ENCODE measurements at places on chromosomes 5 and 9.
A peak's percentile ranks its signal among the peaks of the same experiment; 100 is the strongest.

GRCh38 chr5:156826150-156826549, 23.9 kb upstream of the PPP1R2B start:
- DNase-seq: no peak

- DNase-seq: no peak
Observed at GRCh38 chr5:105430516-105430915, 1867.9 kb upstream of the NUDT12 start.

- no peak for DNase-seq
Observed at GRCh38 chr5:172211676-172212075, 17.7 kb downstream of the EFCAB9 start.

DNA sequence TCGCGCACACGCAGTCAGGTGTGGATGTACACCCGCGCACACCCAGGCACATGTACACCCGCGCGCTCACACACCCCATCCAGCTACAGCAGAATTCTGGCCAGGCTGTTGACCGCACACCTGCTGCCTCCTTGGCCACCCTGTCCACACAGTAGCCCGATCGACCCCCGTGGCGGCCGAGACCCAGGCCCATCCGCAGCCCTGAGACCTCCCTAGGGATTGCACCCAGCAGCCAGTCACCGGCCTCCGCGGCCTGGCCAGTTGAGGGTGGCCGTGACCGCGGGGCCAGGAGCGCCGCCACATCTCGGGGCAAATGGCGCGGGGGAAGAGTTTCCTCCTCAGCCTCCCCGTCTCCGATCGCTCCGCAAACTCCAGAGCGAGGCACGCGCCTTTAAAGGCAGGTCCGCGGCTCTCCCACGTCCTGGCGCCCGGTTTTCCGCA, 774 bp upstream of the ADAMTS16 start:
- no peak for DNase-seq

- no peak for DNase-seq
Observed at GRCh38 chr5:31153521-31153920, 40.0 kb upstream of the CDH6 start.

DNA sequence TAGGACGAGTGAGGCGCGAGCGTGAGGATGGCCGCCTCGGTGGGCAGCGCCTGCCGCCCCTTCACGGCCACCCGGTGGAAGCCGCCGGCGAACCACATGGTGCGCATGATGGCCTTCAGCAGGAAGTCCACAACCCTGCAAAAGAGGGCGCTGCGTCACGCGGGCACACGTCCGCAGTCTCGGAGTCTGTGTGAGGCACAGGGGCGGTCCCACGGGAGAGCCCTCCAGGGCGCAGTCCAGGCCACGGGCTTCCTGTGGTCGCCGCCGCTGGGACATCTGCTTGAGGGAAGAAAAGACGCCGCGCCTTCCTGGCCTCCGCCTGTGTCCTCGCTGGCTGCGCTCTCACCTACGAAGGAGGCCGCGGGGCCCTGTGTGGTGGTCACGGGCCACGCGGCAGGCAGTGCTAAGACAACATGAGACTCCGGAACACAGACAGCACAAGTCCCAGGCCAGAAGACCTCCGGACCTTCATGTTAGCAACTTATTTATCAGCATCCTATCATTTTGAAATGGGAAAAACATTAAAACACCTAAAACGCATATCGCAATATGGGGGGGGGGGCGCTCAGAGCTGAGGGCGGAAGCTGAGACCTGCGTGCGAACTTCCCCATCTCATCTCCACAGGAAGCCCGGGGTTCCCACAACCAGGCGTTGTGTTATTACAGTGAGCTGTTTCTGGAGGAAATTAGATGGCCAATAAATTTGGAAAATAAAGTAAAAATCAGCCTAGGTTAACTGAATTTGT, 28.8 kb downstream of the LPCAT1 start:
- DNase-seq: no peak

- DNase-seq: peak; percentile 21
Observed at GRCh38 chr5:75367401-75367800, 30.4 kb downstream of the HMGCR start.

GRCh38 chr5:133294380-133294779, 242.6 kb downstream of the HSPA4 start:
- DNase-seq: no peak

GRCh38 chr9:88537761-88538091, 2.7 kb downstream of the NXNL2 start:
- peak; percentile 88 for DNase-seq

- DNase-seq: peak; percentile 77
Observed at GRCh38 chr9:132268725-132269352, 85.9 kb downstream of the SETX start.

DNA sequence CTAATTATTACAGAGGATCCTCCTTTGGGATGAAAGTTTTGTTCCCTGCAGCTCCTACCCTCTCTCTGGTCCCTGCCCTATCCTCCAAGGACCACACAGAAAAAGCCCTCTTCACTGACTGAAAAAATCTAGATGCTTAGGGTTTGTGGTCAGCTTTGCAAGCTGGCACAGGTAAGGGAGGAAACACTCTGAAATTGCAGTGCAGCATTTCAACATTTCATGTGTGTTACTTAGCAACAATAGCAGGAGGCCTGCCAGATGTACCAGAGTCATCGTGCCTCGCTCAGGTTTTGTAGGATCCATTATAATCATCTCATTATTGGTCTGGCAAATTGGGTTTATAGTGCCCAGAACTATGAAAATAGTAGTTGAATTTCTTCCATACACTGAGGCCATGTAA, 109.5 kb downstream of the PALM2AKAP2 start:
- DNase-seq: no peak

GRCh38 chr5:8906303-8906967, 639.4 kb downstream of the SEMA5A start:
- DNase-seq: peak; percentile 7

GRCh38 chr5:146825033-146825432, 53.5 kb downstream of the PPP2R2B start:
- no peak for DNase-seq

GRCh38 chr5:176538989-176539384, 1.8 kb upstream of the RNF44 start:
- no peak for DNase-seq

DNA sequence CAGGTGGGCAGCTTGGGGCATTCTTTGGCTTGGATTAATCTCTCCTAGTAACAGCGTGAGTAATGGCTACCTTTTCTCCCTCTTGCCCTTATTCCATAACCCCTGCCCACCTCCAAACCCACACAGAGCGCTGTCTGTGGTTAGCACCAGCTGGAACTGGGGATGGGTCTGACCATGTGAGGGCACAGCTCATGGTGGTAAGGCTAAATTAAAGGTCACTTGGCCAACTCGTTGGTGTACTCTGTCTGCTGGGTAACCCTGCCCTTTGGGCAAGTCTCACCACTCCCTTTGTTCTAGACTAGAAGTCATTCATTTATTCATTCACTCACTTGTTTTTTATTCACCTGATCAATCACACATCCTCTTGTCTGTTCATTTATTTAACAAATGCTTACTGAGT, 27.8 kb downstream of the PPARGC1B start:
- no peak for DNase-seq

GRCh38 chr9:72843520-72844439, 109.1 kb downstream of the ALDH1A1 start:
- DNase-seq: no peak

DNA sequence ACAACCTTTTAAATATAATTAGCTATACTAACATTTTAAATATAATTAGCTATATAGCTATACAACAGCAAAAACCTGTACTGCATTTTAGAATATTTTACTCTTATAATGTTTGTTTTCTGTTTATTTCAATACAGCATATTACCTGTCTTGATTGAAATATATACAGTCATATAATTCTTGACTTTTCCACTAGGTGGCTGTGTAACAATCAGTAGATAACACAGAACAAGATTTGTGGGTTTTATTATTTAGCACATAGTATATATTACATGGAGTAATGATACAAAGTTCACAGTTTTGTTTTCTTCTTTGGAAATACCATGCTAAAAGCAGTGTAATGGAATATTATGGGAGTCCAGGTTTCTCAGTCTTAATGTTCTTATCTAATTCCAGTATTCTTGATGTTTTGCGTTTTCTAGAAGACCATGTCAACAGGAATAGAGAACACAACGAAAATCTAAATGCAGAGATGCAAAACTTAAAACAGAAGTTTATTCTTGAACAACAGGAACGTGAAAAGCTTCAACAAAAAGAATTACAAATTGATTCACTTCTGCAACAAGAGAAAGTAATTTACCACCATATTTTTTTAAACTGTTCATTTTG, 13.3 kb downstream of the HMMR start:
- DNase-seq: no peak

DNA sequence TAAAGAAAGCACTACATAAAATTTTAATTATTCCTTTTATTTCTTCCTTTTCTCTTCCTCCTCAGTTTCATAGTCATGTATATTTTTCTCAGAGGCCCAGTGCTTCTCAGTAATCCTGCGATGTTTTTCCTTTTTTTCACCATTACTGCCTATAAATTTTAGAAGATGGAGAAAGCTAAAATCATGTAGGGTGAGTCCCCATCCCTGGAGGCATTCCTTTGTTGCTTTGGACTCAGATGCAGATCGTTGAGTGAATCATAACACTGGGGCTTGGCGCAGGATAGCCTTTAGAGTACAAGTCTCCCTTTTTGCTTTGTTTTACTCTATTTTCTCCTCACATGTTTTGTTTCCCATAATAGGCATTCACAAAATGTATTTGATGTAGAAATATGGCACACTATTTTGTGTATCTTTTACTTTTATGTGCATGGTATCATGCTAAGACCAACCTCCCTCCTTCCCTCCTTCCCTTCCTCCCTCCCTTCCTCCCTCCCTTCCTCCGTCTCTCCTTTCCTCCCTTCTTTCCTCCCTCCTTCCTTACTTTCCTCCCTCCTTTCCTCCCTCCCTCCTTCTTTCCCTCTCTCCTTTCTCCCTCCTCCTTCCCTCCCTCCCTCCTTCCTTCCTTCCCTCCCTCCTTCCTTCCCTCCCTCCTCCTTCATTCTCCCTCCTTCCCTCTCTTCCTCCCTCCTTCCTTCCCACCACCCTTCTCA, 72.4 kb downstream of the NUDT12 start:
- no peak for DNase-seq

DNA sequence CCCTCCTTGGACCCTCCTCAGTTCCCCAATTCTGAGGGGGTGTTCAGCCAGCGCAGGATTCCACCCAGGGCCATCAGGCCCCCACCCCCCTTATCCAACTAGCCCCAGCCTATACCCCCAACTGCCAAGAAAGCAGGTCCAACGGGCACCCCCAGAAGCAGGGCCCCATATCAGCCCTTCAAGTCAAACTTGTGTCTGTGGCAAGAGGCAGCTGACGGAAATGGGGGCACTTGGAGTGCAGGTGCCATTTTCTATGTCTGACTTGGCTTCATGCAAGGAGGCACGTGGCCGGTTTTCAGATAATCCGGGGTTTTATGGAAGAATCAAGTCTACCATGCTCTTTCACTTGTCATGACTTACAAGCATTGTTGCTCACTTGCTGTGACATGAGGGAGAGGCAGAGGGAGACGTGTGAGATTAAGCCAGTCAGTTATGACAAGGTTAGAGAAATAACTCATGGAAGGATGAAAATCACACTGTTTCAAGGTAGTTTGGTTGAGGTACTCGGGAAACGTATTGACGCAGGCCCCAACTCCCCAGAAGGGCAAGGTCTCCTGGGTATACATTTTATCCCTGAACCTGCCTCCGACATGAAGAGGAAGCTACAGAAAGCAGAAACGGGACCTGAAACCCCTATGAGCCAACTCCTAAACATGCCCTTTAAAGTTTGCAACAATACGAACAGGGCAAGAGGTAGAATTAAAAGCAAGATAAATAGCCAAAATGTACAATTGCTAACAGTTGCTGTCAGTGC, 26.5 kb upstream of the CLPTM1L start:
- DNase-seq: no peak

DNA sequence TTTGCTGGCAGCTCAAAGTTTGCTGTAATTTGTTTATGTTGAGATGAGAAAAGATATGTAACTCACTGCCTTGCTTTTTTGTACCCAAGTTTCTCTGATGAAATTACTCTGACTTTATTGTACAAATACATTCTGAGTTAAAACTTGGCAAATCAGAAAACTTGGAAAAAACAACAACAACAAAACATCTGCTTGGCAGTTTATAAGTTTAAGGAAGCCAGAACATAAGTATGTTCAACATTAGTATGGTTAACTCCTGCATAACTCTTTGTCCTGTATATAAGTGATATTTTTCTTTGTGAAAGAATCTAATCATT, 233.1 kb downstream of the MAST4 start:
- no peak for DNase-seq

DNA sequence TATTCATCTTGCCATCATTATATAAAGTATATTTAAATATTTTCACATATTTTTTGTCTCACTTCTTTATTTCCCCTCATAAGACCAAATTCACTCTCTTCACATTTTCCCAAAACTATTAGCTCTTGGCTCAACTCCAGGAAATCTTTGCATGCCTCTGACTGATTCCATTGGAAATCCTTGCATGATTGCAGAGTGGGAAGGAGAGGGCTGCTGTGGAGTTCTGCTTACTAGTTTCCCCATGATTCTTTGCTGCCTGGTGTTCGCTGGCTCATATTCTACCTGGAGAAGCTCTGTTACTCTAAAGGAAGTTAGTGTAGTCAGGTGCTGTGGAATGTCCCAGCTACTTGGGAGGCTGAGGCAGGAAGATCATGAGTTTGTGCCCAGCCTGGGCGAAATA, 41.9 kb downstream of the LIX1 start:
- DNase-seq: no peak

GRCh38 chr5:158789441-158789840, 310.3 kb downstream of the EBF1 start:
- DNase-seq: no peak

- DNase-seq: no peak
Observed at GRCh38 chr5:155303120-155303519, 289.6 kb downstream of the KIF4B start.

- DNase-seq: no peak
Observed at GRCh38 chr5:45162974-45163373, 354.2 kb downstream of the MRPS30 start.

GRCh38 chr9:23825700-23826099, 340 bp downstream of the ELAVL2 start:
- no peak for DNase-seq

DNA sequence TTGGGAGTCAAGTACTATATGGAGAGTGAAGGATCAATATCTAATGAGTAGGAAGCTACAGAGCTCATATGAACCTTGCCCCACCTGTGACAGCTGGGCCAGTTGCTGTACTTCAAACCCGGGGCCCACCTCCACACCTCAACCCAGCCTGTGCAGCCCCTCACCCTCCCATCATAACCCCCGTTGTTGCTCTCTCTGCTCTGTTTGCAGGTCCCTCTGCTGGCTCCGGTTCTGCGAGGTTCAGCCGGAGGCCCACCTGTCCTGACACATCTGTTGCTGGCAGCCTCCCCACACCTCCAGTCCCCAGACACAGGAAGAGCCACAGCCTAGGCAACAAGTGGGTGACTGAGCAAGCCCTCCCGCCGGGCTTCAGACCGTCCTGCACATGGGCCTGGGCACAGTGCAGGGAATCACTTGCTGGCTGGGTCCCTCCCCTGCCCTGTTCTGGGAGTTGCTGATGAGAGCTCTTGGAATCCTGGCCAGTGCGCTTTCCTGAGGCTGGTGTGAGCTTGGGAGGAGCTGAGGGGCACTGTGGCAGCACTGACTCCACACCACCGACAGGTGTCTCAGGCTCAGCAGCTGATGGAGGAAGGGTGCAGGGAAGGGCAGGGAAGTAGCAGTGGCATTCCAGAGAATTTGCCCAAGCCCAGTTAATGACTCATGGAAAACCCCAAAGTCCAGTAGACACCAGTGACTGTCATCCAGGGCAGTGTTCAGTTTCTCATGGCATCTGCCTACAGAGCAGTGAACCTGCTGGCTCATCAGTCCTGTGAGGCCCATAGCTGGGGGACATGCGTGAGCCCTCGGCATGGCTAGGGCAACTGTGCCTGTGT, 69.5 kb upstream of the GARNL3 start:
- DNase-seq: peak; percentile 64
